Fibroblast of the conjunctiva (primary cell): ENCODE measurements at places on chromosomes 12 and 14.

- no peak for DNase-seq
These were observed 6.9 kb downstream of the ANAPC5 start for GRCh38 chr12:121345151-121345815.

- DNase-seq: no peak
These were observed 946 bp downstream of the RNU4-2 start for GRCh38 chr12:120290609-120291305.

DNA sequence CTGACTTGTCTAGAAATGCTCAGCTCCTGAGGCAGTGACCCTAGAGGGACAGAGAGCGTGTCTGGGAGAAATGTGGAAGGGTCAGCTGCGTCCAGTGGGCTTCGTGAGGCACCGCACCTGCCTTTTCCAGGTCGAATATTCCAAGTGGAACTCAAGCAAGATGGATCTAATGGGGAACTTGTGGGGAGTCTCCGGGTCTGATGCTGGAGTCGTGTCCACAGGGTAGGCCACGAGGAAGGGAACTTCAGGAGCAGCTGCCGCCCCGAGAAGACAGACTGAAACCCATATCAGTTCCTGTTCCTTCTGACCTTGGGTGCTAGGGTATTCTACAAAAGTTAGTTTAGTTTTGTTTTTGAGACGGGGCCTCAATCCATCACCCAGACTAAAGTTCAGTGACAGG is 67.5 kb downstream of the TNFAIP2 start:
- no peak for DNase-seq

- DNase-seq: peak; percentile 28
These were observed 851 bp downstream of the HSP90B1 start for GRCh38 chr12:103930787-103931735.

GRCh38 chr14:52397844-52398243 is 83.7 kb downstream of the PTGER2 start:
- DNase-seq: no peak

DNA sequence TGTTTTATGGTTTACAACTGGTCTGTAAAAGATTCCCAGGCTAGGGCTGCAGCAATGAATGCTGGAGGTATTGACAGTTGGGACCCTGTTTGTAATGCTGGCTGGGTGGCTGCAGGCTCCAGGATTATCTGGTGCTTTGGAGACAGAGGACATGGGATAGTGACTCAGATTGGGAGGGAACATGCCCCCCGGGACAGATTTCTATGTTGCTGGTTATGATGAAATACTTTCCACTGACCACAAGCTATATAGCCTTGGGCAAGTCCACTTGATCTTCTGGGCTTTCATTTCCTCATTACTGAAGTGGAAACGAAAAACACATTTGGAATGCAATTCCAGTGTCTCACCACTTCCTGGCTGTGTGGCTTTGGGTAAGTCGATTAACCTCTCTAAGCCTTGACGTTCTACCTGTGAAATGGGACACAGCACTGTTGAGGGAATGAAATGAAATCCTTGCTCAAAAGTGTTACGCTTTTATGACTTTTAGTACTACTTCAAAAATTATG is 6.3 kb upstream of the TPCN1 start:
- peak; percentile 97 for DNase-seq

DNA sequence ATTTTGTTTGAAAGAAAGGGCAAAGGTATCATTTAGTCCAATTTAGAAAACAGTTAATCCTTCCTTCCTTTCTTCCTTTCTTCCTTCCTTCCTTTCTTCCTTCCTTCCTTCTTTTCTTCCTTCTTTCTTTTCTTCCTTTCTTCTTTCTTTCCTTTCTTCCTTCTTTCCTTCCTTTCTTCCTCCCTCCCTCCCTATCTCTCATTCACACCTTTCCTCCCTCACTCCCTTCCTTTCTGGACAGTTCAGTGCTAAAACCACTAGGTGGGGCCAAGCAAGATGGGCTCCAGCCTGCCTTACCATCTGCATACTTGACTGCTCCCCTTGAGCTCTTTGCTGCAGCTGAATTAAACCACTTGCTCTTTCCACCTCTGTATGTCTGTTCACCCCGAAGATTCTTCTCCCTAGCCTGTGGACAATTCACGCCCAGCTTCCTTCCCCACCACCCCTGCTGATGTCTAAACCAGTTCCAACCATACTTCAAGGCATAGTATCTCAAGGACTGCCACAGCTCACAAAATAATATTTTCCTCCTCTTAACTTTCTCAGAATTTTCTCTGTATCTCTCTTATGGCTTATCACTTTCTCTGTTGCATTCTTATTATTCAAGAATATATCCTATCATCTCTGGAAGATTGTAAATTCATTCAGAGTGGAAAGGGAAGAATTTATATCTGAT is 78.0 kb downstream of the DBX2 start:
- no peak for DNase-seq

DNA sequence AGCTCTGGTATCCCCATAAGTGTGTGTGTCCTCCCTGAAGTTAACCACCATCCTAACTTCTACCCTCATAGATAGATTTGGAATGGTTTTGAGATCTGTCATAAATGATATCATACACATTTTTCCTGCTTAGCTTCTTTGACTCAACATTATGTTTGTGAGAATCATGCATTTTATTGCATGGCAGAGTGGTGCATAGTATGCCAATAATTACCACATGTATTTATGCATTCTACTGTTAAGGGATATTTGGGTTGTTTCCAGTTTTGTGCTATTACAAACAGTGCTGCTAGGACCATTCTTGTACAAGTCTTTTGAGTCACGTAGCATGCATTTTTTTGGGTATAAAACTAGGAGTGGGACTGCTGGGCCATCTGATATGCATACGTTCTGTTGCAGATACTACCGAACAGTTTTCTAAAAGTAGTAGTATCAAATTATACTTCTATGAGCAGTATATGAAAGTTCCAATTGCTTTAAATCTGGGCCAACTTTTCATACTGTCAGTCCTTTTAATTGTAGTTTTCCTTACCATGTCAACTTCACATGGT is 13.4 kb downstream of the GRIP1 start:
- DNase-seq: no peak

- DNase-seq: no peak
These were observed 27.2 kb downstream of the CPM start for GRCh38 chr12:68905733-68906132.

- no peak for DNase-seq
These were observed 5.7 kb upstream of the ATG101 start for GRCh38 chr12:52063981-52064649.

DNA sequence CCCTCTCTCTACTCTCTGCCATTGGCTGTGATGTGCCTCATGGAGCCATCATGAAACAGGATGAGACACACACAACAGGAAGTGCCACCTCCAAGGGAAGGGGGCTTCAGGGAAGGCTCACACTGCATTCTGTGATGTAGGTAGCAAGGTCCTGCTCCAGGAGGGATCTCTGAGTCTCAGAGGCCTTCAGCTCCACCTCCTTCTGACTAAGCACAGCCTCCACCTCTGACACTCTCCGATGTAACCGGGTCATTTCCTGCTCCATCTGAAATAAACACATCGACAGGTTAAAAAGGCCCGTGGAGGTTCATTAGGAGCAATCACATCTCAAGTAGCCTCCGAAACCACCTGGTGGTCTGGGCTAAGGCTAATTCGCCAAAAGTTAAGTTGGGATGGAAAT is 93.3 kb downstream of the CIT start:
- no peak for DNase-seq

- no peak for DNase-seq
These were observed 70.3 kb upstream of the CHST11 start for GRCh38 chr12:104386461-104386860.

DNA sequence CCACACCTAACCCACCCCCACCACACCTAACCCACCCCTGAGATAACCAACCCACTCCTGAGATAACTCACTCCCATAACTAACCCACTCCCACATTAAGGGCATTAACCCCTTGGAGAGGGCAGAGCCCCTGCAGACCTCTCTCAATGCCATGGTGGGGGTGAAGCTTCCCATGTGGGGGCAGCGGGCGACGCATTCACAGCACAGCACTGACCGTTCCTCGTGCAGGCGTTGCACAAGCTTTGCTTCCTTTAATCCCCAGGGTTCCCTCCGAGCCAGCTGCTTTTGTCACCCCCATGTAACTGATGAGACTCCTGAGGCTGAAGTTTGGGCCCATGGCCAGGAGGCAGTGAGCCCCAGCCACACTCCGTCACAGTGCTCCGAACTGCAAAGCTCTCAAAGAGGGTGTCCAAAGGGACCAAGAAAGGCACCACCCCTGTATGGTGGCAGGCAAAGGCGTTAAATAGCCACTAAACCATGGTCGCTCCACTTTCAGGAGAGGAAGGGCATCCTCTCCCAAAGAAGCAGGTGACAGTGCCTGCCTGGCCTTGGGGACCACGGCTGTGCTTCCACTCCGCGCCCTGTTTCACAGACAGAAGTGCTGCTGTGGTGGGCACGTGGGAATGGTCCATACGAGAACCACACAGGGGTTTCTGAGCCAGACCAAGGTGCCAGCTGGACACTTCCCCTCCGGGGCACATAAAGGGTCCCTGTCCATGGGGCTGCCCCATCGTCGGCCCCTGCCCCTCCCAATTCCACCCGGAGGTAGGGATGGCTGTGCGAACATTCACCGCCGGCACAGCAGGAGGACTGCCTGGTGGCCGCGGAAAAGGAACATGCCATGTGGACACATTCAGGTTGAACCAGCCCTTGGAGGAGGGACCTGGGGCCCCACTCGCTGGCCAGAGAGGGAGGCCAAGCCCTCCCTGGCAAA is 28.3 kb downstream of the GALNT9 start:
- no peak for DNase-seq

DNA sequence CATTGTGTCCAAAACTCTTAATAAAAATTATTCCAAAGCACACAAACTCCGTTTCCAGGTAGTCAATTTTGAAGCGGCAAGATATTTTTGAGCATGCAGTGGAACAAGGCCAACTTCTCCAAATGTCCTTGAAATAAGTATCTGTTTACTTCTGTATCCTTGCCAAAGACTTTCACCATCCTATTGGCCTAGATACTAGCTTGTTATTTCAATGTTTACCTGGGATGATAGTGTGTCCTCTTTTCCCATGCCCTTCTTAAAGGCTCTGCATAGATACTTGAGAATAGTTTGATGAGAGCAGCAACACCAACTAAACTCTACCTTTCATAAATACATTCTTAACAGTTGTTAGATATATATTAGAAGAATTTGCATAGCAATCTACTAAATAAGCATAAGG is 160.9 kb downstream of the KCNC2 start:
- DNase-seq: no peak

DNA sequence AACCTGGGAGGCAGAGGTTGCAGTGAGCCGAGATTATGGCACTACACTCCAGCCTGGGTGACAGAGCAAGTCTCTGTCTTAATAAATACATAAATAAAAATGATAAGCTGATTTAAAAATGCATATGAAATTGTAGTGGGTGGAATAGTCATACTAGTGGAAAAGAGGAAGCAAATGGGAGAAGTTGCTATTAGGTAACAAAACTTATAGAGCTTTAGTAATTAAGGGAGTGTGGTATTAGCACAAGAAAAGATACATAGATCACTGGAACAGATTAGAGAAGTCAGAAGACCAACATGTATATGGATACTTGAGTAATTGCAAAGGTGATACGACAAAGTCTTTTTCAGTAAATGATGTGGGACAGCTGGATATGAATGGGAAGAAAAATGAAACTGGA is 26.5 kb downstream of the TECPR2 start:
- no peak for DNase-seq

DNA sequence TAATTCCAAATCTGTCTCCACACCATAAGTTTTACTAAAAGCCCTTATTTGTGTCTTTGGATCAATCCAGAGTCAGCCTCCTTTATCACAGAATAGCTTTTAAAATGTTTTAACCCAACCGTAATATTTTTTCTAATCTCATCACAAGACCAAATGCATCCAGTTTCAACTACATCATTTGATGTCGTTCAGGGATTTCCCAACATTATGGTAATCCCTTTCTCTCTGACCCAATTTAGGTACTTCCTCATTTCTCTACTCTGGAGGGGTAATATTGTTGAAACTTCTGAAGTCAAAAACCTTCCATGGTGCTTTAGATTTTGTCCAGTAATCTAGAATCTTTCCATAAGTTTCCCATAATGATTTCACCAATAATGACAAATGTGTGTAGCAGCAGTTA is 596.8 kb downstream of the SOX5 start:
- DNase-seq: no peak

- DNase-seq: no peak
These were observed 64.5 kb upstream of the MANSC4 start for GRCh38 chr12:27844366-27845090.

GRCh38 chr12:28563936-28564335 is 373.7 kb downstream of the CCDC91 start:
- peak; percentile 73 for DNase-seq

DNA sequence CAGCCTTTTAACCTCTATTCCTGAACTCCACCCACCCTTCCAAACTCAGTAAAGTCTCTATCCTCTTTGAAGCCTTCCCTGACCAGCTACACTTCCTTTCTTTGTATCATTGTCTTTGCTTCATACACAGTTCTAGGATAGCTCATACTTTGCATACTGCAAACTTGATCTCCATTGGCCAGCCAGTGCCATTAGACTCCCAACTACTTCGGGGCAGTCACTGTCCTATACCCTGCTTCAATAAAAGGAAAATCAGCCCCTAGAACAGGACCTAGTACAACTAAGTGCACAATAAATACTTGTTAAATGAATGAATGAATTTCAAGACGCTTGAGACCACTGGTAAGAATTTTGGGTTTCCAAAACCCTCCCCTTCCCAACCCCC is 521 bp upstream of the PIP4K2C start:
- DNase-seq: no peak

- DNase-seq: no peak
These were observed 19.8 kb downstream of the NR1H4 start for GRCh38 chr12:100493396-100494012.

DNA sequence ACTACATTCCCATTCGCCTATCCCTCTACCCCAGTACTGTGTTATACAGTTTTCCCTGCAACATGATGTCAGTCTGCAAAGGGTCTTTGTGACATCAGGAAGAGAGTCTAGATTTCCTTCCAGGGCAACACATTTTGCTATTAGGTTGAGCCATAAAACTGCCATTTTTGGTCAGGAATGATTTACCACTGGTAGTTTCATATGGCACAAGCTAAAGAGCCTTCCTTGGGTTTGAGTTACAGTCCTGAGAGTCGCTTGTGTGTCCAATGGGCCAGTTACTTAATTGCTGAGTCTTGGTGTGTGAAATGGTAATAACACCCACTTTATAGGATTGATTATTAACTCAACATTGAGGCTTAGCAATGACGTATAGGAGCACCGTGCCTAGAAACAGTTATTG is 22.6 kb upstream of the AMIGO2 start:
- DNase-seq: no peak

- no peak for DNase-seq
These were observed 24.3 kb downstream of the VRK1 start for GRCh38 chr14:96821501-96821900.

GRCh38 chr12:108815875-108816594 is 41.3 kb downstream of the SSH1 start:
- DNase-seq: no peak

DNA sequence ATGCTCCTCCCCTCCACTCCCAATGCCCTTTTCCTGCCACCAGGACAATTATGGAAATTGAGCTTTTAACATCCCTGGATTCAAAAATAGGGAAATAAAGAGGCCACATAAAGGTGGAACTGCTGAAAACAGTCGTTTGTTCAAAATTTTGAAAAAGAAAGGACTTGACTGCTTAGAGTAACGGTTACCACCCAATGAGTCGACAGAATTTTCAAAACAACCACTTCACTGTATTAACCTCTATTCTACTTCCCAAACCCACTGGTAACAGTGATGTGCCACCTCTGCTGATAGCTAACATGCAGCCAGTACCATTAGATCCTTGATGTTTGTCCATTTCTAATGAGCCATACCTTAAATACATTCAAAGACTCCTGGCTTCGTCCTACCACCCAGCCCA is 4.9 kb downstream of the ST8SIA1 start:
- DNase-seq: no peak

- no peak for DNase-seq
These were observed 21.2 kb upstream of the RNASE1 start for GRCh38 chr14:20823859-20824258.
